ENCODE measurements at places on chromosomes 5 and 9.

- no peak for DNase-seq
Measured at GRCh38 chr9:131886826-131887225, 146.9 kb upstream of the RAPGEF1 start.

DNA sequence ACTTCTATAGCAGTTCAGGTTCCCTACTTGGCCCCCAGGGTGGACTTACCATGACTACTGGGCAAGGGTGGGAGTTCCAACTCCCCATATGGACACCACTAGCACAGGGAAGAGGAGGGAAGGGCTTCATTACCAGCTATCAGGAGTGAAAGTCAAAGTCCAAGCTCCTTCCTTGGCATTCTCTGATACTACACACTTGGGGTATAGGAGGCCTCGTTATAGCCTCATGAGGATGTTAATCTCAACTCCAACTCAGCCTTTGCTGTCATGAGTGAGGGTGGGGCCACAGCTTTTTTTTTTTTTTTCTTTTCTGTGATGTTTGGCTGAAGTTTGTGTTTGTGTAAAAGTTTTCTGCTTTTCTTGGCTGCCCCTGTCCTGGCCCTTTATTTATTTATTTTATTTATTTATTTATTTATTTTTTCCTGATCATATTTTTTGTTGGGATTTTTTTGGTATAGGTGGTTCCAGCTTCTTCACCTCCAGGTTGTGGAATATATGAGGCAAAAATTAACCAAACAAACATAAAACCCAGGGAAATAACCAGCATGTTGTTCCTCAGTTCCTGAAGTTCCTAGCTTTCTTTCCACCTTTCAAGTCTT lies 8.7 kb downstream of the GARIN3 start:
- DNase-seq: no peak

- no peak for DNase-seq
Measured at GRCh38 chr5:126831156-126831555, 54.2 kb downstream of the LMNB1 start.

DNA sequence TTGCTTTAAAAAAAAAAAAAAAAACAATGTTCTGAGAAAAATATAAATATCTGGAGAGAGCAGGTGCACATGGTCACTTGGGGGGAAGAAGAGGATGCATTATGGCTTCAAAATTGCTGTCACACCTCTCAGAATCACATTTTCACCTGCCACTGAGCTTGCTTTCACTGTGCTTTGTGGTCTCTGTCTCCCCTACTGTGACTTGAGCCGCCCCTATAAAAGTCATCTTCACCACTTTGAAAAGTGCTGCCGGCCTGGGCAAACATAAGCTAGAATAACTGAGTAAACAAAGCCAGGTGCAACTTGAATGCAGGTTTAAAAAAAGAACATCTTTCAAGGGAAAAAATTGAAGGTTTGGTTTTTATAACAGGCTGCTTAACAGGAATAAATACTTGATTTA lies 368.1 kb upstream of the GRIA1 start:
- no peak for DNase-seq

DNA sequence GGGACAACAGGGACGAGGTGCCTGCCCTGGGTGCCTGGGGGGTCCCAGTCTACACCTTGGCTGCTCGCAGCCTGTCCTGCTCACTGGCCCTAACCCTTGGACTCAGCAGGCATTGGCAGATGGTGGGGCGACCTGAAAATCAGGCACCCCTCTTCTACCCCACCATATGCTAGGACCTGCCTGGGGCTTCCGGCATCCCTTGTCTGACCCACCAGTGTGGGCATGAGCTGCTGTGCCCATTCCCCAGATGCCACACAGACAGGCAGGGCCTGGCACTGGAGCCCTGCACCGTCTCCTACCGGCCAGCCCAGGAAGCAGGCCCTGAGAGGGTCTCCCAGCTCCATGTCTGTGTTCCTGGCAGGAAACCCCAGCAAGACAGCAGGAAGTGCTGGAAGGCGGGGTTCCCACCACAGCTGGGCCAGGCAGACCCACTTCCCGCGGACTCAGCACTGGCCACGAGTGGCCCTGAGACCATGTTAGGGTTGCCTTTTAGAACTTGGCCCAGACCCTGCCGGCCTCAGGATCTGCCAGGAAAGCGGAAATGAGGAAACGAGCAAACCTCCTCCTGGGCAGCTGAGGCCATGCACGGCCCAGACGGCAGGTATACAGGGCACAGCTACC lies 3.1 kb downstream of the NINJ1 start:
- no peak for DNase-seq

DNA sequence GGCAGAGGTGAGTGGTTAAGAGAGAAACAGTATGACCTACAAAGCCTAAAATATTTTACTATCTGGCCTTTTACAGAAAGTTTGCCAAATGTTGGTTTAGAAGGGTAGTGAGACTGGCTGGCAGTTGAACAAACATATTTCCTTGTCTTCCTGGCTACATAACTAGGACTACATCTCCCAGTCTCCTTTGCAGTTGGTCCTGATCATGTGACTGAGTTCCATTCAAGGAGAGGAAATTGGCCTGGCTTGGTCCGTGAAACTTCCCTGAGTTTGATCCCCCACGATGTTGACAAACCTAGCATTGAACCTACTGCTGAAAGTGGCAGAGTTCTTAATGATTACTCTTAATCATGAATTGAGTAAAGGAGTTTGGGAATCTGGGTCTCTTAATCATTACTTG lies 280.8 kb downstream of the SLIT3 start:
- DNase-seq: no peak

- DNase-seq: no peak
Measured at GRCh38 chr9:124576751-124577150, 69.6 kb upstream of the NR5A1 start.

GRCh38 chr9:100472268-100472667 lies 681 bp upstream of the TMEFF1 start:
- DNase-seq: no peak

- DNase-seq: peak; percentile 22
Measured at GRCh38 chr9:72524820-72525540, 3.6 kb downstream of the TMC1 start.

GRCh38 chr9:129390541-129390940 lies 212.5 kb upstream of the IER5L start:
- no peak for DNase-seq

GRCh38 chr9:89448381-89448780 lies 49.5 kb downstream of the SEMA4D start:
- no peak for DNase-seq
